ENCODE measurements at places on chromosomes 6 and 20. TPM values are rescaled to one million over a fixed set of nuclear protein-coding genes. Genes with fewer than 3 reads are reported as not detected.

DNA sequence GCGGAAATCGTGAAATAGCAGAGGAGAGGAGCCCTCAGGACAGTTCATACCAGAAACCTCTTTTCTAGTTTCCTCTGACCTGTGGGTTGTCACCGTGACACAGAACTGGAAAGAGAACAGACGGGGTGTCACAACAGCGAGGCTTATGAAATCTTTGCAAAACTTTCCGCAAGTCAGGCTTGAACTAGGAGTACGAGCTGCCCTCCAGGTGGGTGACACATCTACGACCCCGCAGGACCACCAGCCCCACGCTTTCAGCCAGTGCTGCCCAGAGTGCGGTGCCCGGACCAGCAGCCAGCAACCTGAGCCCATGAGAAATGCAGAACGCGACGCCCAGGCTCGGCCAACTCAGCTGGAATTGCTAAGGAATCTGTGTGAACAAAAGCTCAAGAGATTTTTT is 30.8 kb downstream of the WRNIP1 start:
- DNase-seq = peak; percentile 16

DNA sequence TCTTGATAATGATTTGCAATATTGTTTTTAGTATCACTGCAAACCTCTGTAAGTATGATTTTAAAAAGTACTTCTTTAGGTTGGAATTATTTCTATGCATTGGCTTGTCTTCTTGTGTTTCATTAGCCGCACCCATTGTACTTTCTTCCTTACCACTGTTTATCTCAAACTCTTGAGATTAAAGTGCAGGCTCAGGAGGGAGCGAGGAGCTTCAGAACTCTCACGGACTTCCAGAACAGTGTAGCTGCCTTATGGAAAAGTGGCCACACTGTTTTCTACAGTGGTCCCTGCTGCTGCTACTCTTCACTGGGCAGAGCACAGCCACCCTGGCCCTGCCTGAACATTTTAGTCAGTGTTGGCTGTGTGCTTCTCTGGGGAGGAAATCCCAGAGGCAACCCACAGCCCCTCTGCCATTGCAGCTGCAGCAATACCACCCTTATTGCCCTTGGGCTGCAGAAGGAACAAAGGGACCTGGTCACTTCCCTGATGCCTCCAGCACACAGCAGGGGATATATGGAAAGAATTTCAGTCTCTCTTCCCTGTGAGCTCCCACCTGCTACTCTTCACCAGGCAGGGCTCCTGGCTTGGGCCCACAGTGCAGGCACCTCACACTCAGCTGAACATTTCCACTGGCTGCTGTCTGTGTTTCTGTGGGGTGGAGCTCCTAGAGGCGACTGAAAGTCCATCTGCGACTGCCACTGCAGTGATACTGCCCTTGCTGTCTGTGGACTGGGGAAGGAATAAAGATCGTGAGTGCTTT is 91.7 kb upstream of the MAP3K4 start:
- no peak for DNase-seq

GRCh38 chr6:148250975-148251685 is 91.5 kb upstream of the SASH1 start:
- DNase-seq = no peak

The THBS2 gene
- total RNA-seq = not detected

GRCh38 chr20:58149437-58150091 is 78.9 kb downstream of the ANKRD60 start:
- no peak for DNase-seq

- DNase-seq = no peak
These were observed 117.7 kb downstream of the PLEKHG1 start for GRCh38 chr6:150717419-150717818.

- DNase-seq = no peak
These were observed at the start of gene HTR1B for GRCh38 chr6:77463308-77463860. Gene HTR1B, minus strand, starts transcription at chr6:77463491. Its CDS starts 88 bp downstream, at chr6:77463403.

DNA sequence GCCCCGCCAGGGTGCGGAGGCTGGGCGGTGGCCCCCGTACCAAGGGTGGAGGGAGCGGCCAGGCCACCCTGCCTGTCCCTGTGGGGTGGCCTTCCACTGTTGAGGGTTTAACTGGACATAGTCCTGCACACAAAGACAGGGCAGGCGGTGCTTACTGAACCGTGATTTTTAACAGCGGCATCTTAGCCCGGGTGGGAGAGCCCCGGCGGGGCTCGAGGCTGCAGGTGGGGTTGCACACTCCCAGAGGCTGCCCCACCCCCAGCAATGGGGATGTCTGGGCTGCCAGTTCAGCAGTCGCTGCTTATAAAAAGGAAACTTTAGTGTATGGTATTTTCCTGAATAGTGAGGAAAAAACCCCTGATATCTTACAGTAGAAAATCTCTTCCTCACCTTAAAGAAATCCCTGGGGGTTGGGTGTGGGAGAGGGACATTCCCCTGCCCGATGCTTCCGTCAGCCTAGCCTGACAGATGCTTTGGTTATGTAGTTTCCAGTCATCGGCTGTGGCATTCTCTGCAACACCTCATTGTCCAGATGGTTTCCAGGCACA is 79.4 kb downstream of the IRF4 start:
- DNase-seq = no peak

DNA sequence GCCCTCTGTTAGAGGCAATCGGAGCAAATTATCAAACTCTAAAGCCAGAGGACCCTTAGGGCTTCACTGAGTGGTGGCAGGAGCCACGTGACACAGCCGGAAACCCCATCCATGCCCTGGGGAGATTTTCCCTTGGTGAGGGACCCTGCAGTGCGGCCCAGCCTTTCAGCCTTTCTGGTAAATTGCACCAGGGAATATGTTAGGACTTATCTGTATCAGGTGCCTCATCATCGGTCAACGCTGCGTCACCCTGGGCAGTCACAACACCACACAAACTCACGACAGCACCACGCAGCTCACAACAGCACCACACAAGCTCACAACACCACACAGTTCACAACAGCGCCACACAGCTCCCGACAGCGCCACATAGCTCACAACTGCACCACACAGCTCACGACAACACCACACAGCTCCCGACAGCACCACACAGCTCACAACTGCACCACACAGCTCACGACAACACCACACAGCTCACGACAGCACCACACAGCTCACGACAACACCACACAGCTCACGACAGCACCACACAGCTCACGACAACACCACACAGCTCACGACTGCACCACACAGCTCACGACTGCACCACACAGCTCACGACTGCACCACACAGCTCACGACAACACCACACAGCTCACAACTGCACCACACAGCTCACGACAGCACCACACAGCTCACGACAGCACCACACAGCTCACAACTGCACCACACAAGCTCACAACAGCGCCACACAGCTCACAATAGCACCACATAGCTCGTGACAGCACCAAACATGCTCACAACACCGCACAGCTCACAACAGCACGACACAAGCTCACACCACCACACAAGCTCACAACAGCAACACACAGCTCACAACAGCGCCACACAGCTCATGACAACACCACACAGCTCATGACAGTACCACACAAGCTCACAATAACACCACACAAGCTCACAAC is 199.0 kb downstream of the DLL1 start:
- no peak for DNase-seq

The PRR18 gene
- 0.07 TPM for total RNA-seq

The CASS4 gene
- total RNA-seq = 6.9 TPM

DNA sequence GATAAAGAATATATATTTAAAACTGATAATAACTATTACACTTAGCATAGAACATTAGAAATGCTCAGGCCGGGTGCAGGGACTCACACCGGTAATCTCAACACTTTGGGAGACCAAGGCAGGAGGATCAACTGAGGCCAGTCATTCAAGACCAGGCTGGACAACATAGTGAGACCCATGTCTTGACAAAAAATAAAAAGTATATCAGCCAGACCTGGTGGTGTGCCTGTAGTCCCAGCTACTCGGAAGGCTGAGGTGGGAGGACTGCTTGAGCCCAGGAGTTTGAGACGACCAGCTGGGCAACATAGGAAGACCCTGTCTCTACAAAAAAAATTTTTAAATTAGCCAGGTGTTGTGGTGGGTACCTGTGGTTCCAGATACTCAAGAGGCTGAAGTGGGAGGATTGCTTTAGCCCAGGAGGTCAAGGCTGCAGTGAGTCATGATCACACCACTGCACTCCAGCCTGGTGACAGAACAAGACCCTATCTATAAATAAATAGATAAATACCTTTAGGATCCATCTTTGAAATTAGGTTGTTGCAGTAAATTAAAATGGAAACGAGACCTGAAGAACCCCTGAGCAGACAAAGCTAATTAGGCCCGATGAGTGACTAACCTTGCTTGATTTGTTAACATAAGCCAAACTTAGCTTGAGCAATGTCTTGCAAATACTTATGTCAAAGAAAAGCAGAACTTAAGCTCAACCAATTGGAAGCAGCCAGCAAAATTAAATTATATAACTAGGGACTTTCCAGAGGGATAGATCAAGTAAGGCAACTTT is 75.8 kb upstream of the E2F3 start:
- DNase-seq = no peak

The RPRD1B gene
- 33.3 TPM for total RNA-seq

DNA sequence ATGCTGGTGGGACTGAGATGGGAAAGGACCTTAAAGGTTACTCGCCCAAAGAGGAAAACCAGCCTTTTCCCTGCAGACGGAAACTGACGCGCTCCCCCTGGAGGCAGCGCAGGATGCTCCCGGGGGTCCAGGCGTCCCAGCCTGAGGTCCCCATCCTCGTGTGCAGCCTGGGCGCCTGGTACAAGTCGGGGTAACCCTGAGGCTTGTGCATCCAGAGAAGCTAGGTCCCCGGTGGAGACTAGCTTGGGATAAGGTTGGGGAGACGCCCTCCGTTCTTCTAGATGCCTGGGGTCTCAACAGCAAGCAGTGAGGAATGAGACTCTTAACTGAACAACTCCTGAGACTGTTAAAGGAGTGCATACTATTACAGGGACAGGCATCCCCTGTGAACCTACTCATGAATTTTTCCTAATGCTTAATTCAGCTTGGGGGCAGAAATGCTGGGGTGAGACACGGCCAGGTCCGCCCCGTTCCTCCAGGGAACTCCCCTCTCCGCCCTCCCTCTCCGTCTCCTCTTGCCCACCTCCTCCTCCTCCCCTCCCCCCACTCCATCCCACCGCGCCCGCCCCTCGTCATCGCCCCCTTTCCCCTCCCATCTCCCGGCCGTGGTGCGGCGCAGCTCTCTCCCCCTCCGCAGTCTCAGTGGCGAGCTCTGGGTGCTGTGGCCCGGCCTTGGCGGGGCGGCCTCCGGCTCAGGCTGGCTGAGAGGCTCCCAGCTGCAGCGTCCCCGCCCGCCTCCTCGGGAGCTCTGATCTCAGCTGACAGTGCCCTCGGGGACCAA is at the start of gene PRSS35:
PRSS35 (plus strand) TSS at position 634 of the 781 bp plus-strand sequence. CDS start 10,908 bp downstream, outside the sequence.
- DNase-seq = peak; percentile 4

The CST2 gene
- total RNA-seq = not detected

DNA sequence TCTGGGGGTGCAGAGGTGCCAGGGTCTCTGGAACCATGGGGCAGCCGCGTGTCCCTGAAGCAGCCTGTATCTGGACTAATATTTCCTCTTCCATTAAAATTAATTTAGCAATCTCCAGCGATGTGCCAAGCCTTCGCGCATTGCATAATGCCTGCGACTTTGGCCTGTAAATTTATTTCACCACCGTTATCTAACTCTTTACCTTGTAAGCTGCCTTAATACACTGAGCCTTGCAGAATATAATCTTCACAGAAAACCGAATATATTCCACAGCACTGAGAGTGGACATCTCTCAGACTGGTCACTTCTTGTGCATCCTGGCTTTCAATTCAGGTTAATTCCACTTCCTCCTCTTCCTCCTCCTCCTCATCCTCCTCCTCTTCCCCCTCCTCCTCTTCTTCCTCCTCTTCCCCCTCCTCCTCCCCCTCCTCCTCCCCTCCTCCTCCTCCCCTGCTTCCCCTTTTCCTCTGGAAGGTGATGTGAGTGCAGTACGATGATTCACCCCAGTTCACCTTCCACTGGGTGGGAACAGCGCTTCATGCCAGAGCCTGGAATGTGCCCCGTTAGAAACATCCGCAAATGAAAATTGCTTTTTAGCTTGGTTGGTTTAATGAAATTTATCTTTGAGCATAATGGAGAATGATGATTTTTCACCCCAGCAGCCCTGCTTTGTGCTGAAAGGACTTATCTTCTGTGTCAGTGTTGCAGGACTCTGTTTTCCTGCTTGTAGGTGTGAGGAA is 101.4 kb downstream of the CDH4 start:
- DNase-seq = no peak

GRCh38 chr6:42226645-42227143 is 9.0 kb upstream of the MRPS10 start:
- DNase-seq = no peak

DNA sequence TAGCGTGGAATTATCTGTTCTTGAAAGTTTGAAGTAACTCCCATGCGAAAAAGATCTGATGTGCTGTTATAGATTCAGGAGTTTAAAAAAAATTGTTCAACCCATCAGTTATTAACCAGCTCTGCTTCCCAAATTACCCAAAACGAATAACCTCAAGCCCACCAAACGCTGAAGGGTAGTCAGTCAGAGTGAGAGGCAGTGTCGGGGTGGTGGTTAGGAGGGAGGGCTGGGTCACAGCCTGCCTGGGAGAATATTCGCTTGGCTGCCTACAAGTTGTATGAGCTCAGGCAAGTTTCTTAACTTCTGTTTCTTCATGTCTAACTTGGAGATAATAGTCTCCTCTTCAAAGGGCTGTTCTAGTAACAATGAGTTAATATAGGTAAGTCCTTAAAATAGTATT is 114.6 kb downstream of the JPH2 start:
- DNase-seq = no peak

DNA sequence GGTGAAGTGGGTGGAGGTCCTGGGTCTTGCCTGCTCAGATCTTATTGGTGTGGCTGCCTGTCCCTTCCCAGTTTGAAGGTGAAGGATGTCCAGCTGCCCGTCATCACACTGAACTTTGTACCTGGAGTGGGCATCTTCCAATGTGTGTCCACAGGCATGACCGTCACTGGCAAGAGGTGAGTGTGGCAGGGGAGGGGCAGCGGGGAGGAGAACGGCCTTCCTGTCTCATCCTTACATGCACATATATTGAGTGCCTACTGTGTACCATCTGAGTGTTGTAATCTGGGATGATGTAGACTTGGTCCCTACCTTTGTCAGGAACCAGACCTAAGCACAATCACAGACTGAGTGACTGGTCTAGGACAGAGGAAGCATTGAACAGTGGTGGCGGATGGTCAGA is 2.7 kb downstream of the BPIFB6 start:
- DNase-seq = no peak

DNA sequence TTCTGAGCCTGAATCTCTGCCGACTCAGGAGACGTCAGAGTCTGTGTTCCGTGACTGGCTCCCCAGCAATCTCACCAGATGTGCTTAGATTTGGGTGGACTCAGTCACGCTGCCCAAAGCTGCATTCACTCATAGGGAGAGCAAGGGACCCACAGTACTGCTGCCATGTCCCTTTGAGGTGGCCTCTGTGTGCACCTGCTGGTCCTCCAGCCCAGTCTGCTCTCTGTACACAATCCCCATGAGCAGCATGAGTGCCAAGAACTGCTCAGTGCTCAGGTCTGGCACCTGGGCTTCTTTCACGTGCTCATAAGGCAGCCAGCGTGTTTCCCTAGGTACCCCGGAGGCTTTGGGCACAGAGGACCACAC is 44.2 kb upstream of the TIAM2 start:
- no peak for DNase-seq

GRCh38 chr6:101722471-101722870 is 329.0 kb downstream of the GRIK2 start:
- no peak for DNase-seq

The HLA-DQA2 gene
- not detected for total RNA-seq

Measured in activated T-cell treated with anti-CD3 and anti-CD28 coated beads, Interleukin-2, amount 50 U/mL, for 72 hours (primary cell).